GF-D8 (cell line): ENCODE measurements at places on chromosomes 12 and 14.

DNA sequence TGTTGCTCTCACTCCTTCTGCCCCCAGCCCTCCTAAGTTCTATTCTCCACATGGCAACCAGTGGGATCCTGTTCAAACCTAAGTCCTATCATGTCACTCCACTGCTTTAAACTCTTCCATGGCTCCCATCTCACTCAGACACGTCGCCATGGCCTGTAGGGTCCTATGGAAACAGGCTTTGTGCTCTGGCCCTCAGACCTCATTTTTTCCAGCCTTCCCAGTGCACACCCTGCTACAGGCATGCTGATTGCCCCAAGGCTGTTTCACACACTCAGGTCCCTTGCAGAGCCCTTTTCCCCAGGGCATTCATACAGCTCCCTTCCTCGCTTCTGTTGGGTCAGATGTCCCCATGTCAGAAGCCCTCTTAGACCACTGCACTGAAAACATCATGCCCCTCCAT is 11.2 kb upstream of the MED13L start:
- DNase-seq = no peak

- no peak for DNase-seq
These were observed 20.4 kb downstream of the GALNT9 start for GRCh38 chr12:132308853-132309595.

- no peak for DNase-seq
These were observed 18.9 kb downstream of the BCAT1 start for GRCh38 chr12:24929953-24930352.

DNA sequence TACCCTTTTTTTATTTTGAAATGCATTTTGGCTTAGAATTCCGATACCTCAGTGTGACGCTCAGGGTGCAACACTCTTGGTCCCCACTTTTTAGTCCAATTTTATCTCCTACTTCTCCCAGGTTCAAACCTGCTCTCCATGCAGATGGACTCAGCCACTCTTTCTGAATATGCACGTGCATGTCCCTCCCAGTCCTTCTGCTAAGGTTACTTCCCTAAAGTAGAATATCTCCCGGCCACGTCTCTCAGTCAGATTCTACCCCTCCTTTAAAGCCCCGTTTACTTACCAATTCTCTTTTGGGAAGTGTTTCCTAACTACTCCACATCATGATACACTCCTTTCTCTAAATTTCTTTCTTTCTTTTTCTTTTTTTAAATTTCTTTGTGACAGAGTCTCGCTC is 15.5 kb upstream of the PARP11 start:
- DNase-seq = peak; percentile 32

DNA sequence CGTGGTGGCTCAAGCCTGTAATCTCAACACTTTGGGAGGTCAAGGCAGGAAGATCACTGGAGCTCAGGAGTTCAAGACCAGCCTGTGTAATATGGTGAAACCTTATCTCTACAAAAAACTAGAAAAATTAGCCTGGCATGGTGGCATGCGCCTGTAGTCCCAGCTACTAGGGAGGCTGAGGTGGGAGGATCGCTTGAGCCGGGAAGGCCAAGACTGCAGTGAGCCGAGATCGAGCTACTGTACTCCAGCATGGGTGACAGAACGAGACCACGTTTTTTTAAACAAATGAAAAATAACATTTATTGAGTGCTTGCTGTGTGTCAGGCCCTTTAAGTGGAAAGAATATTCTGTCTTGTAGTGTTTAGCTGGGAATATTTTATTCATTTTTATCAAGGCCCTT is 26.6 kb upstream of the CLMN start:
- DNase-seq = no peak

GRCh38 chr14:29821661-29822429 is 105.8 kb downstream of the PRKD1 start:
- DNase-seq = no peak

DNA sequence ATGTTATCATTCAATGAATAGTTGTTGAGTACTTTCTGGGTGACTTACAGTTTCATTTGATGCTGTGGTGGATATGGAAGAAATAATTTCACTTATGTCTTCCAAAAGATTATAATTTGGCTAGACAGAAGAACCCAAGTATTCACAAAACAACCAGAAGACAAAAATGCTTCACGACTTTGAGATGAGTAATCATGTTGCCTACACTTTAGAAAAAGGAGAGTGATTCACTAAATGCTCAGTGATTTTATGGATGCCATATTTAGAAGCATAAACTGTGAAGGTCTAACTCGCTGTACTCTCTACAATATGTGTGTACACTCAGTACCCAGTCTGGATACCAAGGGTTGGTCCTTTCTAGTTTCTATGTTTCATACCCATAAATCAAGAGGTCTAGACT is 101.3 kb upstream of the E2F7 start:
- no peak for DNase-seq

GRCh38 chr12:91441993-91442952 is 259.7 kb upstream of the DCN start:
- no peak for DNase-seq

DNA sequence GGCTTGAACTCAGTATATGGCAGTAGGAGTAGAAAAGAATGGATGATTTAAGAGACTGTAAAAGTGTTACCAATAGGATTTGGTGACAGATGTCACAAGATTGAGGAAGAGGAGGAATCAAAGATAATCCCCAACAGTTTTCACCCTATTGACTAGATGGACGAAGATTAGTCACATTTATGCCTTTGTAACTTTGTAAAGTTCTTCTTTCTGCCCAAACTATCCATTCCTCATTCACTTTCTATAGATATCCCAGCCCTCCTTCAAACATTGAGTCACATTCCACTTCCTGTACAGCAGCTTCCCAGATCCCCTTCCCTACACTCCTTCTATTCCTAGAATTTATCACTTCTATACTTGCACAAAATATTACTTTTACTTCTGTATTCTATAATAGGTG is 207.9 kb downstream of the BTG1 start:
- no peak for DNase-seq

DNA sequence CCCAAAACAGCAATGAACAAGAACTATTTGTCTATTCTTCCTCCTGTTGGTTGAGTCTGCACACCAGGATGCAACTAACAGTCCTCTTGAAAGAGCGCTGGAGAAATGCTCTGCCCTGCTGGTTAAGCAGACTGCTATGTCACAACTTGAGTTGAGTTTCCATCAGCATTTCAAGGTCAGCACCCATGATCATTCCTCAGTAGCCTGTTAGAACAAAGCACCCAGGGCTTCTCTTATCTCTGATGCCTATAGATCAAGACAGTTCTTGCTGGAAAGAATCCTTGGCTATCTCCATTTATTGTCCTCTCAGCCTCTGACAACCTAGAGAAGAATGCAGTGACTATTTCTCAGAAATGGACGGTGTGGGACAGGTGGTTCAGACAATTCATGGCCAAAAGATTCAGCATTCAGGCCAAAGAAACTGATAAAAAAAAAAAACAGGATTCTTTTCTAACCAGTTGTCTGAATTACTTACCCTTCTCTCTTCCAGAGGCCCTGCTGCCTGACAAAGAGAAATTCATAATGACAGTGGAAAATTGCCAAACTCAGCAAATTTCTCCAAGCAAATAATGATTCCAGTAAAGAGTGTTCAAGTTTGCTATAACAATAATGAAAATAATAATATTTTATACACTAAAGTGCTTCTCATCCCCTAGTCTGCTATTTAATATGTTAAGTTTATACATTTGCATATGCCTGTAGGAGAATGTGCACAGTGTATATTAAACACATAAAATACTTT is 306.7 kb downstream of the EMP1 start:
- DNase-seq = no peak

DNA sequence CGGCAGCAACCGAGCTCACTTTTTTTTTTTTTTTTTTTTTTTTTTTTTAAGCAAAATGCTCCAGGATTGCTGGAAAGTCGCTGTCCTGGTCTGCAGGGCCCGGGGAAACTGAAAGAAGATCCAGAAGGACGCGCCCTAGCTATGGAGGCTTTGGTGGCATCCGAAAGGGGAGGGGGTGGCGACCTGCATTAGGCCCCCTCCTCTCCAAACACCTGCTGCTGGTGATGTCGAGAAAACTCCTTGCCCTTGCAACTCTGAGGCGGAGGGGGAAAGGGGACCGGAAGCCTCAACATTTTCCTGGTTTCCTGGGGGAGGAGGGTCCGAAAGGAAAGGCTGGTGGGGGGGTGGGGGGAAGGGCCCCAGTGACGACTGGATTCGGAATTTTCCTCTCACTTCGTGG is 421.1 kb downstream of the VRK1 start:
- DNase-seq = no peak

GRCh38 chr12:96308881-96309280 is 91.4 kb downstream of the CDK17 start:
- no peak for DNase-seq
